ENCODE measurements at places on chromosomes 2 and 18.

DNA sequence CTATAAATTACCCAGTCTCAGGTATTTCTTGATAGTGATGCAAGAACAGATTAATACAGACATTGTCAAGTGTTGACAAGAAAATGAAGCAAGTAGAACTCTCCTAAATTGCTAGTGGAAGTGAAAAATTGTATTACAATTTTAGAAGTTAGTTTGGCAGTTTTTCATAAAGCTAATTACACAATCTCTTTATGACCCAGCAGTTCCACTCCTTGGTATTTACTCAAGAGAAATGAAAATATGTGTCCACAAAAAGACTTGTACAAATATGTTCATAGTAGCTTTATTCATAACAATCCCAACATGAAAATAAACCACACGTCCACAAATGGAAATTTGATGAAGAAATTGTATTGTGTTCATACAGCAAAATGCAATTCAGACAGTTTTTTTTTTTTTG lies 49.4 kb downstream of the PDE1A start:
- no peaks in the 10 kb centered on the region for H3K4me1 ChIP-seq
- H3K27ac ChIP-seq = no peak overlapping the region
- H3K36me3 ChIP-seq = no peaks in the 10 kb centered on the region
- H3K27me3 ChIP-seq = no peaks in the 10 kb centered on the region

- H3K27me3 ChIP-seq = peaks cover 3% of the 10 kb centered on the region
- DNase-seq = no peak
- peaks cover 6% of the 10 kb centered on the region for H3K4me1 ChIP-seq
- H3K4me3 ChIP-seq = no peak overlapping the region
- H3K27ac ChIP-seq = no peak overlapping the region
Measured at GRCh38 chr2:138708682-138709241, 71.4 kb downstream of the NXPH2 start.

GRCh38 chr2:30664761-30665358 lies 142.4 kb downstream of the CAPN13 start:
- no peaks in the 10 kb centered on the region for H3K27me3 ChIP-seq
- H3K4me3 ChIP-seq = no peak overlapping the region
- DNase-seq = no peak
- peaks cover 7% of the 10 kb centered on the region for H3K36me3 ChIP-seq
- no peaks in the 10 kb centered on the region for H3K4me1 ChIP-seq

DNA sequence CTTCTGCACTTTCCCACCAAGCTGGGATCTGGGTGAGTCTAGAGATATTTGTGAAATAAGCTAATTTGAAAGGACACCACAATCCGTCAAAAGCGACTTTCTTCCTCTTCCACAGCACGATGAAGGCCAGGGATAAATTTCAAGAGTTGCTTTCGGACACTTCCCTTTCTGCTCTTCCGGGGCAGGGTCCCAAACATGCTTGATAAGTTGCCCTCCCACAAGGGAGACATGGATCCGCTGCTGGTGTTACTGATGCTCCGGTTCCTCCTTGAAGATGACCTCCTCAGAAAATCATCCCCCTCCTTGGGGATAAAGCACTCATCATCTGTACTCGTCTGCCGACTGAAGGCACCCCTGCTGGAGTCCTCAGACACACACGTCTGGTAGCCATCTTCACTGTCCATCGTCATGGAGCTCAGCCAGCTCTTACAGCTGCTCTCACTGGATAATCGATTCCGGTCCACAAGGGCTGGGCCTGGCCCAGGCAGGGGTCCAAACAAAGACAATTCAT lies 28.2 kb downstream of the CYTIP start:
- H3K4me3 ChIP-seq = peak overlapping the region; percentile 19
- H3K4me1 ChIP-seq = peaks cover 89% of the 10 kb centered on the region
- peak overlapping the region; percentile 79 for H3K27ac ChIP-seq
- peaks cover 85% of the 10 kb centered on the region for H3K36me3 ChIP-seq
- no peaks in the 10 kb centered on the region for H3K27me3 ChIP-seq

DNA sequence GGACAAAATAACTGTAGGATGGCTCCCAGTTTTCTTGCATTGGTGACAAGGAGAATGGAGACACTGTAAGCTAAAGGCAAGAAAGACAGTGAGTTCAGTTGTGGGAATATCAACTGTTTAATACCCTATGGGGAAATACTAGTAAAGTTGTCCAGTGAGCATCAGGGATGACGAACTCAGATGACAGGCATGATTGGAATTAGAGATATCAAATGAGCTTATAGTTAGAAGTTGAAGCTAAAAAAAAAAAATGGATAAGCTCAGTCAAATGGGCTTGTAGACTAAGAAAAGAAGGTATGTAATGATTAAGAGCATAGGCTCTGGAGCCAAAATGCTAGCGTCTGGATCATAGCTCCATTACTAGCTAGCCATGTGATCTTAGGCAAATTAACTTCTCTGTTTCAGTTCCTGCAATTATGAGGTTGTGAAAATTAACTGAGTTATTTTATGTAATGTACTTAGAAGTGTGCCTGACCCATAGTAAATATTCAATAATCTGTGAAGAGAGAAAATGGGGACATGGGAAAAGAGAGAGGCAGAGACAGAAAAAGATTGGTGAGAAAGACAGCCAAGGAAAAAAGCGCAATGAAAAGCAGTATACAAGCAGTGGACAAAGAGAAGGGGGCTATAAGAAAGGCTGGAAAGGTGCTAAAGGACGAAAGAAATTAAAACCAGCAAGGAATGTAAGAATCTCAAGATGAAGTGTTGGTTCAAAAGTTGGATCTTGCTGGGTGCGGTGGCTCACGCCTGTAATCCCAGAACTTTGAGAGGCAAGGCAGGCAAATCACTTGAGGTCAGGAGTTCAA lies 95.7 kb upstream of the SLC39A10 start:
- peak overlapping the region; percentile 63 for H3K4me3 ChIP-seq
- peaks cover 12% of the 10 kb centered on the region for H3K36me3 ChIP-seq
- H3K27ac ChIP-seq = peak overlapping the region; percentile 94
- no peak for DNase-seq
- no peaks in the 10 kb centered on the region for H3K27me3 ChIP-seq

GRCh38 chr2:60216452-60216995 lies 336.9 kb downstream of the BCL11A start:
- DNase-seq = no peak
- no peaks in the 10 kb centered on the region for H3K4me1 ChIP-seq
- no peaks in the 10 kb centered on the region for H3K36me3 ChIP-seq
- no peak overlapping the region for H3K4me3 ChIP-seq
- no peak overlapping the region for H3K27ac ChIP-seq
- no peaks in the 10 kb centered on the region for H3K27me3 ChIP-seq

DNA sequence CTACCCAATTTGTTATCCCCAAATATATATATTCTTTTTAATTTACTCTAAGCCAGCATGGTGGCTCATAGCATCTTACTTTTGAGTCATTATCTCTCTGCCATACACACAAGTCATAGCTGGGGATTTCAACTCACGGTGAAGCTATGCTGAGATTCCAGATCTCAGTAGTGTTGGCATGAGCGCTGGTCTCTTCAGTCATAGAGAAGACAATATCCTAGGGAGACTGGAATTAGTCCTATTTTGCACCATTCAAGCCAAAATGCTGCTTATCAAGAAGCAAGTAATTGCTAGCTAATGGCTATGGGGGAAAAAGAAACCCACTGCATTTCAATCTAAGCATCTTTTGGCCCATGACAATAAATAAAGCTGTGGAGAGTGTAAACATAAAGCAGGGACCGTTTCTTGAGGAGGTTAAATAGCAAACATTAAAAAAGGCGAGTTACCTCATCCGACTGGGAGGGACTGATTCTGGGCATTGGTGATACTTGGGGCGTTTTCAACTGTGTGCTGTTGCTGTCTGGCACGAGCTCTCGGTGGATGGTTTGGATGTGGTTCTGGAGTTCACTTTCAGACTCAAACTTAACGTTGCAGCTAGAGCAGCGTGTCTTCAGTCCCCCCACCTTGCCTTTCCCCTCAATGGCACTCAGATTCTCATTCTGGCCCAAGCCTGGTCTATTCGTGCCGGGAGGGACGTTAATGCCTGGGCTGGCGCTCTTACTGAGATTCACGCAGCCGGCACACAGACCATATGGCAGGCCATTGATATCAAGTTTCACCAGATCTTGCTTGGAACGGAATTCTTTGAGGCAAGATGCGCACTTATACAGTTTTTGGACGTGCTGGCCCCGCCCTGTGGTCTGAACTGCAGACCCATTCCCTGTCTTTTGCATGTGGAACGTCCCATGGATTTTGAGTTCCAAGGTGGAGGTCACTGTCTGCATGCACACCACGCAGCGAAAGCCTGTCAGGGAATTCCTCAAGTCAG lies 127.8 kb downstream of the ZNF521 start:
- H3K27ac ChIP-seq = no peak overlapping the region
- H3K4me3 ChIP-seq = no peak overlapping the region
- no peaks in the 10 kb centered on the region for H3K27me3 ChIP-seq
- H3K4me1 ChIP-seq = no peaks in the 10 kb centered on the region
- no peak for DNase-seq

DNA sequence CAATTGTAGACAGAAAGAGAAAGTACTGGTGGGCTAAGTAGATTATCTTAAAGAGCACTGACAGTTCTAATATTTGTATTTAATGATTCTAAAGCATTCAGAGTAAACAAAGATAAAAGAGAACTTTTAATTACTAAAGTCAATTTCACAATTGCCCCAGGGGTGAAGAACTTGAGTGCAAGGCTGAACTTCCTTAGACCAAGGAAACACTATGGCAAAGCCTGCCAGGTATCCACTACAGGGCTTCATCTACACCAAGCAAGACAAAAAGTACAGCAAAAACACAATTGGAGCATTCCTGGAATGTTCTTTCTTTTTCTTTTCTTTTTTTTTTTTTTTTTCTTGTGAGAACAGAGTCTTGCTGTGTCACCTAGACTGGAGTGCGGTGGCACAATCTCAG lies 46.9 kb upstream of the NDUFV2 start:
- peaks cover 3% of the 10 kb centered on the region for H3K27me3 ChIP-seq
- H3K27ac ChIP-seq = no peak overlapping the region
- H3K36me3 ChIP-seq = peaks cover 12% of the 10 kb centered on the region
- H3K4me3 ChIP-seq = no peak overlapping the region
- no peak for DNase-seq

GRCh38 chr2:33650171-33650570 lies 51.1 kb upstream of the FAM98A start:
- no peak overlapping the region for H3K27ac ChIP-seq
- no peaks in the 10 kb centered on the region for H3K27me3 ChIP-seq
- no peaks in the 10 kb centered on the region for H3K4me1 ChIP-seq
- no peak overlapping the region for H3K4me3 ChIP-seq
- no peak for DNase-seq
- no peaks in the 10 kb centered on the region for H3K36me3 ChIP-seq

DNA sequence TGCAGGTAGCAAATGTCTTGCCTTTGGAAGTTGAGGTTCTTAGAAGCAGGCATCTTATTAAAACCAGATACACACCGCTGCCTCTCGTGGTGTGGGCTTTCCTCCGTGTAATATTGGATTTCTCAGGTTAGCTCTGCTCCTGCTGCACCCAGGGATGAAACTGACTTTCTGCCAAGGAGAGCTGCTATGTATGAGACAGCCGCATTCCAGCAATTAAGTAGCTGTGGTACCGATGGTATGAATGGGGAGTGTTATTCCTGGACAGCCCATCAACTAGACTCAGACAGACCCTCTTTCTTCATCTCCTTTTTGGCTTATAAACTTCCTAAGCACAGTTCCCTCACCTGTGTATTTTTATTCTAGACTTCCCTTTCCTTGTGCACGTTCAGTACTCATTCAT lies 6.8 kb upstream of the EHD3 start:
- no peak overlapping the region for H3K27ac ChIP-seq
- no peaks in the 10 kb centered on the region for H3K36me3 ChIP-seq
- no peak for DNase-seq
- H3K27me3 ChIP-seq = peaks cover 45% of the 10 kb centered on the region
- H3K4me3 ChIP-seq = no peak overlapping the region
- peaks cover 3% of the 10 kb centered on the region for H3K4me1 ChIP-seq

- H3K27me3 ChIP-seq = peaks cover 9% of the 10 kb centered on the region
- H3K36me3 ChIP-seq = no peaks in the 10 kb centered on the region
- no peak overlapping the region for H3K4me3 ChIP-seq
- H3K4me1 ChIP-seq = no peaks in the 10 kb centered on the region
- no peak overlapping the region for H3K27ac ChIP-seq
Measured at GRCh38 chr2:120666433-120666832, 69.2 kb upstream of the GLI2 start.

- peaks cover 68% of the 10 kb centered on the region for H3K36me3 ChIP-seq
- H3K4me1 ChIP-seq = peaks cover 16% of the 10 kb centered on the region
- no peaks in the 10 kb centered on the region for H3K27me3 ChIP-seq
- no peak for DNase-seq
- no peak overlapping the region for H3K27ac ChIP-seq
Measured at GRCh38 chr2:63899639-63900038, 57.9 kb downstream of the UGP2 start.

- no peak for DNase-seq
- H3K36me3 ChIP-seq = no peaks in the 10 kb centered on the region
- H3K27ac ChIP-seq = no peak overlapping the region
- H3K4me1 ChIP-seq = peaks cover 12% of the 10 kb centered on the region
- no peak overlapping the region for H3K4me3 ChIP-seq
- H3K27me3 ChIP-seq = no peaks in the 10 kb centered on the region
Measured at GRCh38 chr2:231666171-231667095, 41.9 kb upstream of the PTMA start.

- peaks cover 4% of the 10 kb centered on the region for H3K4me1 ChIP-seq
- no peak for DNase-seq
- no peaks in the 10 kb centered on the region for H3K36me3 ChIP-seq
- H3K27ac ChIP-seq = no peak overlapping the region
- H3K27me3 ChIP-seq = peaks cover 35% of the 10 kb centered on the region
Measured at GRCh38 chr2:99084256-99084655, 57.3 kb upstream of the C2orf15 start.

GRCh38 chr2:27485496-27485895 lies 4.0 kb downstream of the IFT172 start:
- no peaks in the 10 kb centered on the region for H3K27me3 ChIP-seq
- no peak overlapping the region for H3K27ac ChIP-seq
- no peak for DNase-seq
- H3K36me3 ChIP-seq = no peaks in the 10 kb centered on the region

- H3K27ac ChIP-seq = no peak overlapping the region
- H3K4me3 ChIP-seq = no peak overlapping the region
- no peak for DNase-seq
- no peaks in the 10 kb centered on the region for H3K36me3 ChIP-seq
Measured at GRCh38 chr18:59629894-59630293, 67.3 kb downstream of the CCBE1 start.

DNA sequence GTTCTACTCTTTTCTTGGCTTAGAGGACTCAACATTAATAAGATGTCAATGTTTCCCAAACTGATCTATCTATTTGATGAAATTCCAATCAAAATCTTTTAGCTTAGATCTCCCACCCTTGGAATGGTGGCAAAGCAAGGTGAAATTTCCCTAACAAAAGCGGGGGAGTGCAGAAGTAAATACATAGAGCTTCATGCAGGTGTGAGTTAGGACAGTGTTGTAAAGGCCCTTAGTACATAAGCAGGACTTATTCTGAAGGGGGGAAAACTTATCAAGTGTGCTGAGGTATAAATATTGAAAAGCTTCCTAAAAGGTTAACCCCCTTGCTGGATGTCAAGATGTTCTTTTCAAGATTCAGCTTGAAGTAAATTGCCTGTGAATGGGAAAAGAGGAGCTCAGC lies 608.6 kb upstream of the CELF4 start:
- H3K36me3 ChIP-seq = no peaks in the 10 kb centered on the region
- DNase-seq = no peak
- H3K4me3 ChIP-seq = no peak overlapping the region
- no peaks in the 10 kb centered on the region for H3K27me3 ChIP-seq

All from activated CD8-positive, alpha-beta memory T cell treated with anti-CD3 and anti-CD28 coated beads, Interleukin-2, amount 10 ng/mL, durations not matched to agents 7 days and 5 days (primary cell).